ENCODE measurements at places on chromosomes 13 and 19.

GRCh38 chr13:38419312-38419873 lies 69.7 kb downstream of the UFM1 start:
- DNase-seq = no peak

- no peak for DNase-seq
Measured at GRCh38 chr13:50420718-50421472, 405.7 kb downstream of the KCNRG start.

GRCh38 chr13:41835871-41836270 lies 125.0 kb downstream of the VWA8 start:
- no peak for DNase-seq

DNA sequence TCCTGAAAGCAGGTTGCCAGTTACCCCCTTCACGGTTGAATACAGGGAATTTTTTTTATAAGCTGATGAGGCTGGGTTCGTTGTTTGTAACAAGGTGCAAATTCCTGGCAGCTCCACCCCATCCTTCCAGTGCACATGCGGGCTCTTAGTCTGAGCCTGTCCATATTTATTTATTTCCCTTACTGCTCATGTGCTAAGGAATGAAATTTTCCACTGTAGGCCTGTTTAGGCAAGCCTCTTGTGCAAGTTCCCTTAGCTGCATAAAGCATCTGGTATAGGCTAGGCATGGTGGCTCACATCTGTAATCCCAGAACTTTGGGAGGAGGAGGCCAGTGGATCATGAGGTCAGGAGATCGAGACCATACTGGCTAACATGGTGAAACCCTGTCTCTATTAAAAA lies 560.9 kb upstream of the PCDH9 start:
- no peak for DNase-seq

- peak; percentile 96 for DNase-seq
Measured at GRCh38 chr19:3163230-3163886, 15.2 kb upstream of the S1PR4 start.
